Activated CD4-positive, alpha-beta T cell treated with anti-CD3 and anti-CD28 coated beads for 1 hour (primary cell): ENCODE measurements at places on chromosomes 12 and 14.

DNA sequence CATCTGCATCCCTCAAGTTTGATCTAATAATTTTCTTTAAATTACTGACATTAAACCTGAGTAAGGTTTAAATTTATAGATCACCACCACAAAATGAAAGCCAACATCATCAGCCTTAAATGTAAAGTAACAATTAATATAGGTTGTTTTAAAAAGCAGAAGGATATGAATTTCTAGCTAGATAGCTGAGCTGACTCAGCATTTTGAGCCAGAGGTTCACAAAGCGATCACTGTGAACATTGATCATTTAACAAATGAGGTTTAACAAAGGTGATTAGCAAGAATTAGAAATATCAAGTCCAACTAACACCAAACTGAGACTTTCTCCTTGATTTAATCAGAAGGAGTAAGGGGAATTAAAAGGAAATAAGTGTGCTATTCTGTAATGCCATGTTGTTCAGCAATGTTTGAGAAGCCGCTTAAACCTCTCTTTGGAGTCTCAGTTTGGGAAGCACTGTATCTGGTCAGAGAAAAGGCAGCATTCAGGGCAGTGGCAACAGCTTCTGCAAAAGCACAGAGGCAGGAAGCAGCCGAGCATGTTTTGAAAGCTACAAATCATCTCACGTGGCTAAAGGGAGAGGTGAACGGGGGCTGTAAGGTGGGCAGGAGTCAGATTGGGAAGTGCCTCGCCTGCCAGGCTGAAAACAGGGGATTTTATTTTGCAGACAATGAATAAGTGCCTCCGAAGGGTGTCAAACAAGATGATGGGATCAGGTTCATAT lies 19.6 kb downstream of the RIMBP2 start:
- no peak for DNase-seq

DNA sequence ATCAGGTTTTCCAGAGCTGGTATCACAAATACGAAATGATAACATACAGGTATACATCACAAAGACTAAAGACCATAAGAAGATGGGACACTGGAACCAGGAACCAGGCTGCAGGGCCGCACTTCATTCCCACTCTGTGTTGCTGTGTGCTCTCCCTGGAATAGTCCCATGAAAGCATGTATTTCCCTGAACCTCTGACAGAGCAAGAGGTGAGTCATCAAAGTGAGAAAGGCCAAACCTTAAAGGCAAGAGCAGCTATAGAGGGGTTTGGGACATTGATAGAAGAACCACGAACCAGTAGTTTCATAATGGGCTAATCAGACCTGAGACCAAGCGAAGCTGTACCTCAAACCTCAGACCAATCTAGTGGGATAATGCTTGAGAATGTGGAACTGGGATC lies 283.0 kb upstream of the PRKD1 start:
- no peak for DNase-seq

- no peak for DNase-seq
These were observed 429.3 kb upstream of the SOX5 start for GRCh38 chr12:24378548-24379407.

- DNase-seq = no peak
These were observed 14.1 kb downstream of the C1R start for GRCh38 chr12:7078163-7078562.

DNA sequence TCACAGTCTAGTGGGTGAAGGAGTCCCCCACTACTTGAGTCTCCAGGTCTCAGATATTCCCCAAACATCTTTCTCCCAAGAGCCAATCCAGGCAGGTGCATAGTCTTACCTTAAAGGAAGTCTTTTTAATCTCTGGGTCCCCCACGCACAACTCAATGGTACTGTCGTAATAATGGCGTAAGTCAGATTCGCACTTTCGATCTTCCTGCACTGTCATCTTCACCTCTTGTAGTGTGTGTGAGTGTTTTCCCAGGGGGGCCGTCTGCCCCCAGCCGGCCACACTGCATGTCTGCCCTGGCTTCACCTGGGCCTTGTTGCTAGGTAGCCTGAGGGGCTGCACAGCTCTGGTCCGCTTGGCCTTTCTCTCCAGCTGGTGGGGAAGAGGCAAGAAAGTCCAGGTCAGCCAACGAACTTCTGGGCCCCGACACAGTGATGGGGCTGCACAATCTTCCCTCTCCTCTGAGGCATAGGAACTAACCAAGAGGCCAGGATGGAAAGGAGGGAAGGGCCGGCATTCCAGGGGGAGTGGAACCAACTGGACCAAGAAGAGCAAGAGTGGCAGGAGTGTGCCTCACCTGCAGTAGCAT lies 2.1 kb downstream of the GZMB start:
- no peak for DNase-seq

DNA sequence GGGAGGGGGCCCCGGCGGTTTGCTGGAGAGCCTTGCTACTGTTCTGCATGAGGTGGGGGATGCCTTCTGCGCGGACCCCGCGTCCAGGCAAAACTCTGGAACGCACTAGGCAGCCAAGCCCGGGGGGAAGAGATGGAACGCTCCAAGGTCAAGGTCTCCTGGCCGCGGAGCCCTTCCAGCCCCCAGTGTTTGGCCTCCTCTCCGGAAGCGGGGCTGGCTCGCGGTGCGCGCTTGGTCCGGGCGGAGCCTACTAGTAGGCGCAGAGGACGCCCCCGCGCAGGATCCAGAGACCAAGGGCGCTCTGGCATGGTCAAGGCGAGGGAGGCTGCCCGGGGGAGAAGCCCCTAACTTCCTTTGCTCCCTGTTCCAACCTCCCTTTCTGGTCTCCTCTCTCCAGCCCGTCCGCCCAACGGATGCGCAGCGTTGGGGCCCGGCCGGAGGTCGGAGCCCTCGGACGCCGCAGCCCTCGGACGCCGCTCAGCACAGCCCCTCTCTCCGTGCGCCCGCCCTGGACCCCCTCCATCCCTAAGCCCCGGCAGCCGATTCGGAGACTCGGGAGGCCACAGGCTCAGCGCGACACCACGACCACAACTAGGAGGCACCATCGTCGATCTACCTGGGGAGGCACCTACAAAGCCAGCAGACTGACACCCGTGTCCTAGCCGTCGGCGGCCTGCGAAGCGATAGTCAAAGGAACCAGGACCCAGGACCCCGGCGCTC lies 669 bp upstream of the KCNK13 start:
- no peak for DNase-seq

GRCh38 chr12:86565038-86565437 lies 308.8 kb upstream of the MGAT4C start:
- no peak for DNase-seq

DNA sequence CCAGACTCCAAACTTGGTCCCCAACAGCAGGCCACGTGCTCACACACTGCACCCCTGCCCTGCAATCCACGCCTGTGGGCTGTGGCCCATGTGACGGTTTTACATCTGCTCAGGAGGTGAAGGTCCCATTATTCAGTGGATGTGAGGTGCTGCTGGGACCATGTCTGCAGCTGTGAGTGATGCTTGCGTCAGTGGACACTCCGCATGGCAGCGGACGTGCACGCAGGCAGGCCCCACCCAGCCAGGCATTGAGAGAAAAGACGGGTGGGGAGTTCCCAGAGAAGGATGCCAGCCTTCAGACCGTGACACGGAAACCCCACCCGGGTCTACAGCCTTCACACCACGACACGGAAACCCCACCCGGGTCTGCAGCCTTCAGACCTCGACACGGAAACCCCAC lies 67.6 kb downstream of the NOC4L start:
- DNase-seq = no peak

DNA sequence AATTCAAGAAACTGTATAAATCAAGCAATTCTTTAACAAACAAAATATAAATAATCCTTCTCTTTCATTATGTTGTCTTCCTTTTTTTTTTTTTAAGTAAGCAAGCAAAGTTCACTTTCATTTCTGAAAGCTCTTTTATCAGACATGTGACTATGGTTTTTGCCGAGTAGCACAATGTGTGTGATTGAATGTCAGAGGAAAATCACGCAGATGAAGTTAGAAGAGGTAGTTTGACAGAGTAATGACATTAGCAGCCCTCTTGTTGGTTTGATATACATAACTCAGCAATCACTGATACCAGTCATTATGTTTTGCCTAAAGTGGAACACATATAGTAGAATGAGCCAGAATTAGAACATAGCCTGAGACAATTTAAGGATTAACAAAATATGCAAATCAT lies 19.0 kb downstream of the ALX1 start:
- no peak for DNase-seq

- DNase-seq = no peak
These were observed 86.8 kb downstream of the NDUFA12 start for GRCh38 chr12:94916663-94917062.

DNA sequence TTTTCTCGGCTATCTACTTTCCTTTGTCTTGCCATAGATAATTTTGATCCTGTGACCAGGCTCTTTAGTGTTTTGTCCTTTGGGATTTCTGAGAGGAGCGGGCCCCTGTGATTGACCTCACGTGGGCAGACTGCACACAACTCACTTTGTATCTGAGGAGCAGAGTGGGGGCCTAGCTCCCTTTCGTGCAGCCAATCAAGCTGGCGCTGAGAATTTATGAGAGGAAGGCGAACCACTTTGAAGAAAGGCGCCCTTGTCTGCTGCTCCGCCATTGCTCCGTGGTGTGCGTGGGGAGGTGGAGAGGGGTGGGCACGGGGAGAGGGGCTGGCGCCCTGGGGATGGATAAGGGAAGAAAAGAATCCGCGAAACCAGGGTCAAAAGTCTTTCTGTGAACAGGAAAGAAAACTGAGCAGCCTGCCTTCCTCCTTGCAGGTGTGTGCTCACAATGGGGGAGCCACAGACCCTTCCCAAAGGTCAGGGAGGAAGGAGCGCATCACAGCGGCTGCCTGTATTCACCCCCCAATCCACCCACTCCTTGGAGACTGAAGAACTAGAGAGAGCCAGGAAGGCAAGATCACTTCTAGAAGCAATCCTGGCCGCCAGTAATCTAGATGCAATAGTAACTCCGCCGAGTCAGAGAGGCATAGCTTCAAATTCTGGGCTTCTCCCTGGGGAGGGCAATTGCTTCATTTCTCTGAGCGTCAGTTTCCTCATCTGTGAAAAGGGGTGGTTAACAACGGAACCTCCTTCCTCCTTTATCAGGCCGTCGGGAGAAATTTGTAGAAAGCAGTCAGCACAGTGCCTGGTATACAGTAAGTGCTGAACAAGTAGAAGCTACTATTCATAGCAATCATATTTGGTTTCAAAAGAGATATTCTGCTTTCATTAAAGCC lies 24.9 kb upstream of the MED13L start:
- no peak for DNase-seq

- DNase-seq = no peak
These were observed 2.3 kb downstream of the LAG3 start for GRCh38 chr12:6774499-6775062.

GRCh38 chr12:93991829-93992461 lies 156.4 kb upstream of the PLXNC1 start:
- no peak for DNase-seq

DNA sequence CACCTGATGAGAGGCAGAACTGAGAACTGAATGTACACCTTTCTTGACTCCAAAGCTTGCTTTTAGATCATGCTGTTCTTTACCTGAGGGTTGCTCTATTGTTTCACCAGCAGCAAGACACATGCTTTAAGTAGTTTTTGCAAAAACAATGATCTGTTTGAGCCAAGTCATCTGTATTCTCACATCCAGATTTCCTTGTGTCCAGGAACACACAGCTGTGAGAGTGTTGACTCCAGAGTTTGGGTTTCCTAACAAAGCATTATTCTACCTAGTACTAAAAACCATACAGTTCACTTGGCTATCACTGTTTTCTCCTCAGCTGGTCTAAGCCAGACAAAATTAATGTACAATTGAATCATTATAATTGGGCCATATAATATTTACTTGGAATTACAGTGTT lies 120.4 kb downstream of the STAB2 start:
- no peak for DNase-seq

DNA sequence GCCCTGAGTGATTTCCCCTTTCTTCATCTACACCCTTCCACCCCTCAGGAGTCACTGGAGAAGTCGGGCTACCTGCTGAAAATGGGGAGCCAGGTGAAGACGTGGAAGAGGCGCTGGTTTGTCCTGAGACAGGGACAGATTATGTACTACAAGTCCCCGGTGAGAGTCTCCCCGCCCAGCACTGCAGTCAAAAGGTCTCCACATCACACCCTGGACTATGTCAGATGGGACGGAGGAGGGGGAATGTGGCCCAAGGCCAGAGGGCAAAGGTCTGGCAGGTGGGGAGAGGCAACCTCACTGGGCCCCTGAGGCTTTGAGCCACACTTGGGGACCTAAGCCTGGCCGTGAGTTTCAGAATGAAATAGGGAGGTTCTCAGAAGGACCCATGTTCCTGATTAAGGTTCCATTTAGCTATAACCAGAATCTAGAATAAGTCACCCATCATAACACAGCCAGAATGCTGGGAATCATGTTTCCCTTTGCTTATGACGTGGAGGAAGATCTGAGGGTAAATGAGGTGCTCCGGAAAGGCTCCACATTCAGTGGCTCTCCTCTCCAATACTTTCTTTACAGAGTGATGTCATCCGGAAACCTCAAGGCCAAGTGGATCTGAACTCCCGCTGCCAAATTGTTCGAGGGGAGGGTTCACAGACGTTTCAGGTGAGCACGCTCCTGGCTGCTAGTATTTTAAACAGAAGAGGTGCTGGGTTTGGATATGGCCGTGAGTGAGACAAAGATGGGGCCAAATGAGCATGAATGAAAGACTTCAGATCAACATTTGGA lies 26.6 kb downstream of the PIGH start:
- no peak for DNase-seq

DNA sequence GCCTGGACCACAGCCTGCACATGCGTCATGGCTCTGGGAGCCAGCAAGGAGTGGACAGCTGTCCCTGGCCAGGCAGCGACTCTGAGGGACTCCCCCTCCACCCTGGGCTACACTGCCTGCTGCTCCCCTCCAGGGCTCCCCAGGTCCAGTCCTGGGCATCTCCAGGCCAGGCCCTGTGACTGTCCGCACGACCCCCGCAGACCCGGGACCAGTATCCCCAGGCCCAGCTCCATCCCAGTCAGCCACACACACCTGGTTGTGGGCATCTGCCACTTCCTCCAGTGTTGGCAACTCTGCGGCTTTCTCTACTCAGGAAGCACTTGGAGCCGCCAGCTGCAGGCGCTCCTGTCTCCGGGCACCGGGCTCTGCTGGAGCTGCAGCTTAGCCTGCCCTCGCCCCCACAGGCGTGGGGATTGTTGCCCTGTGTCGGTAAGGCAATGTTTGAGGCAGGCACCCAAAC lies 2.4 kb downstream of the ULK1 start:
- DNase-seq = no peak

DNA sequence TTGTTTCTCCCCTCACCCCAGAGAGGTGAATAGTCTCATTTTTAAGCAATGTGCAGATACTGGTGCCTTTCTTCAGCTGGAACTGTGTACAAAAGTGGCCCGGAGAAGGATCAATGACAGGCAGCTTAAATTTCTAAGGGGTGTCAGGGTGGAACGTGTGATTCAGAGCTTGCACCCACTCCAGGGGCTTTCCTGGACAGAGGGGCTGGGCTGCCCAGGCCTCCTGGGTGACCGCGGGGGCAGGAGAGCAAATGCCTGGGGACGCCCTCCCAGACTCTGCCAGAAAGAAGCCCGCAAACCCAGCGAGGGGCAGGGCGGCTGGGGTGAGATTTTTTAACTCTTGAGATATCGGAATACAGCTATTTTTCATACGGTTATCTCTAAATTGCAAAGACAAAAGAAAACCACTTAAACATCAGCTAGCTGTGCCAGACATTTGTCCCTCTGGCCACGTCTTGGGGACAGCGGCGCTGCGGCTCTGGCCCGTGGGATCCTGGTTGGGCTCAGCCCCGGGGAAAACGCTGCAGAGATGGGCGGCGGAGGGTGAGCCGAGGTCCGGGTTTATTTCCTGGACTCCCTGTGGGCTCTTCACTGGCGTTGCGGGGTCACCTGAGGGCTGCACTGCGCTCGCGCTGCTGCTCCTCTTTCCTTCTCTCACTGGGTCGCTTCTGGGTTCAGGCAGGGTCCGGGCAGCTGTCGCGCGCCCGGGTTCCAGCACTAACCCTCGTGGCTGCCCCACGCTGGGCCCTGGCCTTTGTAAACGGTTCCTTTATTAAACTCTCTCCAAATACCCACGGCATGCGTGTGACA lies 35.8 kb downstream of the NFKBIA start:
- DNase-seq = no peak
